Activated T-helper 9 cell treated with anti-CD3 and anti-CD28 coated beads, Interleukin-2, amount 50 U/mL, for 16 hours (primary cell): ENCODE measurements at places on chromosomes 16 and 17.

DNA sequence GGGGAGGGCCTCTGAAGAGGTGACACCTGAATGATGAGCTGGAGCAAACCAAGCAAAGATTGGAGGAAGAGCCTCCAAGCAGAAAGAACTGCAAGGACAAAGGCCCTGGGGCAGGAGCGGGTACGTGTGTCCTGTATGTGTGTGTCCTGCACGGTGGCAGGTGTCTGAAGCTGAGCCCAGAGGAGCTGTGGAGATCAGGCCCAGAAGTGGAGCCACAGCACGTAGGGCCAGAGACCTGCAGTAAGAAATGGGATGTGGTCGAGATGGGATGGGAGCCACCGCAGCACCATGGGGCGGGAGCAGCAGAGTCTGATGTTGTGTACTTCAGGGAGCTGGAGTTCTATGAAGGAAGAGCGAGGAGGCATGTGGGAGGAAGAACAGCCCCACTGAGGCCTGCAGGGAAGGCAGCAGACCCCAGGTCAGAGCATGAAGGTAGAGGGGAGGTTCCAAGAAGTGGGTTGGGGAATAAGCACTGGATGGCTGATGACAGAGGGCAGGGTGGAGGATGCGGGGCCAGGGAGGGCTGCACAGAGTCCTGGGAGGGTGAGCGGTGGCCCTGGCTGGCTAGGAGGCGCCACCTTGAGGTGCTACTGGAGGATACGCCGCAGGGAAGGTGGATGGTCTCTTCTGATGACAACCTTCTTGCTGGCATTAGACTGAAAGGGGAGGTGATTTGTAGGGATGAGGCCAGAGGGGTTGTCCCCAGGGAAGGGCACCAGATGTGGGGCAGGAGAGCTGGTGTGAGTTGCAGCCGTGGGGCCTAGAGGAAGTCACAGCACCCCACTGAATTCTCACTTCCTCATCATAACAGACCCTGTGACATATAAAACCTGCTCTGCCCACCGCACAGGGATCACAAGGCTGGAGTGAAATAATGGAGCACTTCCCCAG, 10.6 kb upstream of the CETP start:
- peak; percentile 36 for DNase-seq

DNA sequence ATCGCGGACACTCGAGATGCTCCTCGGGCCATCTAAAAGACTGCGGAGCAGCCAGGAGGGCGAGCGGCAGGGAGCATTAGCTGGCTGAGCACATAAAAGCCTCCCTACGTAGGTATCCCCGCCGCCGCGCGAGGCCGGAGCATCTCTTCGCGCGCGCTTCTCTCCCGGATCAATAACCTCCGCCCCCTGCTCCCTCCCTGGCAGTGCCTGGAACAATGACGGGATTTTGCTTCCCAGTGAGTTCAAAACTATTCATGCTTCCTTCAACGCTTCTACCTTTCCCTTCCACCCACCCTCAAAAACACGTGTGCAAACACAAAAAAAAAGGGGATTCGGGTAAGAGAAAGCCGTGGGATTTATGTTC, 984 bp downstream of the CENPV start:
- DNase-seq: peak; percentile 16

DNA sequence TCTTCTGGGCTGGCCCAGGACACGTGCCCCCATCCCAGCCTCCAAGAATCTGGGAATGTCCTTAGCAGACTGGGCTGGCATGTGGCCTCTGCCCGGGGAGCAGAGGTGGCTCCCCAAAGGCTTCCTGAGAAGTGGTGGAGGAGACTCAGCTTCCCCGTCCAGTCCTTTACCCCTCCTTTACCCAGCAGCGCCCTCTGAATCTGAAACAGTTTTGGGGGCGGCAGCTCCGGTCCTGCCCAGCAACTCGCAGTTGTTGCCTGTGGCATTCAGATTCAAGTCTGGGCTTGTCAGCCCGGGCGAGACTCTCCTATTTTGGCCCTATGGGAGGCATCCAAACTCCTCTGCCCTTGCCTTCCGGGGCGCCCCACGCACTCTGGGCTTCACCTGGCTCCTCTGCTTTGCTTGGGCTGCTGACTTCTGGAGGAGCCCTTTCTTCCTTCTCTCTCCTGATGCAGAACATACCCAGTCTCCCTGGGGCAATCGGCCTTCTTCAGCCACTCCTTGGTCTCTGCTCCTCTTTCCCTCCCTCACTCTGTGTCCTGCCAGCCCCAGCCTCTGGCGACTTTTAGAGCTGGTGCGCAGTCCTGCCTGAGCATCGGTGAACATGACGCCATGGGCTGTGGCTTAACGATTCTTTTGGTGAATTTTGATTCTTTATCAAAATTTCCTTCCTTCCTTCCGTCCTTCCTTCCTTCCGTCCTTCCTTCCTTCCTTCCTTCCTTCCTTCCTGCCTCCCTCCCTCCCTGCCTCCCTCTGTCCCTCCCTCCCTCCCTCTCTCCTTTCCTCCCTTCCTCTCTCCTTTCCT, 55.2 kb downstream of the CMIP start:
- no peak for DNase-seq

DNA sequence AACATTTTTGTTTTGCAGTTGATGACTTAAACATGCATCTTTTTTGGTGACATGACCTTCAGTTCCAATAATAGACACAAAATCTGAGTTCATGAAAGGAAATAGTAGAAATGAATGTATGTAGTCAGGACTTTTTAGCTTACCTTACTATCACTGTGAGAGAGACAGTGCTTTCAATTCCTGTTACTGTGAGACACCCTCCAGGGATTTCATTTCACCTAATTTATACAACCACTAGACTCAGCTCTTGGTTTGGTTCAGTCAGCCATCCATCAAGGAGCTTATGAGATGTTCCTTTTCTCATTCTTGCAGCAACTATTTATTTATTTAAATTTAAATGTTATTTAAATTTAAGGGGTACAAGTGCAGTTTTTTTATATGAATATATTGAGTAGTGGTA, 77.9 kb downstream of the MAP2K4 start:
- DNase-seq: no peak

GRCh38 chr17:11300738-11301137, 59.7 kb downstream of the SHISA6 start:
- no peak for DNase-seq

- DNase-seq: no peak
Measured at GRCh38 chr17:50977487-50978159, 111.5 kb upstream of the TOB1 start.

DNA sequence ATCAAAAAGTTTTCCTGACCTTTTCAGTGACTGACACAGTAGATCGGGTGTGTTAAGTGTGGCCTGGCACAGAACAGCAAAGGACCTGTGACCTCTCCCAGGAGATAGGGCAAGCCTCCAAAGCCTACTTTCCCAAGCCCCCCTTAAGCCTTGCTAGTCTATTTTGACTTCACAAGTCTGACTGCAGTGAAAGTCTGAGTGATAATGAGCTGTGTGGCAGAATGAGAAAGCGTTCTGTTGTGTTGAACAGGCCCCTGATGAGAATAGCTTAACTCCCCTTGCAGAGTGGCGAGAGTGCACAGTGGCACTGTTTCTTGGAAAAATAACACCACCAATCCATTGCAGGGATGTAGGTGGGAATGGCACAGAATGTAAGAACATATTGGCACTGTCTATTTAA, 32.8 kb downstream of the MMD start:
- DNase-seq: no peak

DNA sequence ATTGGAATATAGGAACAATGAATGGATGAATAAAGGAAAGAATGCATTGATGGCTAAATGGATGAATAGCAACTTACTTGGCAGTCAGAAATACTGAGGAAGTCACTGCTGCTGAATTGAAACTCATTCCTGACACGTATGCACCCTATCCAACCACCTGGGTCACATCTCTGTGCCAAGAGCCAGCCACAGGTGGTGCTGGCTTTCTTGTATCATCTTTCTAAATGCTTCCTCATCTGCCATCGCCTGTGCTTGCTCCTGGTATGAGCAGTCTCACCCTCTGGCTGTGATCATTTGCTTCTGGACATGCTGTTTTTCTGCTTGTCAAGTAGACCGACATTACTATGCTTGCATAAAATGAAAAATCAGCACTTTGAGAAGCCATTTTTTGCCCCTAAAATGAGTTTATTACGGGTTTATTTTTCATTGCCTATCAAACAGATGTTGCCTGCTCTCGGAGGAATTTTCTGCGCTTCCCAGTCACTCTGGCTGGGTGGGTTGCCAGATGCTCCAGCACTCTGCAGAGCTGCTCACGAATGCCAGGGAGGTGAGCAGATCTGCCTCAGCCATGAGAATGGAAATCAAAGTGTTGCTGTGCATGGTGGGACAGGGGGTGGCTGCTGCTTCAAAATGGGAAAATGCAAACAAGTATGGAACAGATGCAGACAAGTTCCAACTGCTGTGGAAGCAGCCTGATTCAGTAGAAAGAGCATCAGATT, 1349.6 kb upstream of the CDH8 start:
- DNase-seq: no peak

- no peak for DNase-seq
Measured at GRCh38 chr17:76718516-76718915, 7.8 kb upstream of the MXRA7 start.

DNA sequence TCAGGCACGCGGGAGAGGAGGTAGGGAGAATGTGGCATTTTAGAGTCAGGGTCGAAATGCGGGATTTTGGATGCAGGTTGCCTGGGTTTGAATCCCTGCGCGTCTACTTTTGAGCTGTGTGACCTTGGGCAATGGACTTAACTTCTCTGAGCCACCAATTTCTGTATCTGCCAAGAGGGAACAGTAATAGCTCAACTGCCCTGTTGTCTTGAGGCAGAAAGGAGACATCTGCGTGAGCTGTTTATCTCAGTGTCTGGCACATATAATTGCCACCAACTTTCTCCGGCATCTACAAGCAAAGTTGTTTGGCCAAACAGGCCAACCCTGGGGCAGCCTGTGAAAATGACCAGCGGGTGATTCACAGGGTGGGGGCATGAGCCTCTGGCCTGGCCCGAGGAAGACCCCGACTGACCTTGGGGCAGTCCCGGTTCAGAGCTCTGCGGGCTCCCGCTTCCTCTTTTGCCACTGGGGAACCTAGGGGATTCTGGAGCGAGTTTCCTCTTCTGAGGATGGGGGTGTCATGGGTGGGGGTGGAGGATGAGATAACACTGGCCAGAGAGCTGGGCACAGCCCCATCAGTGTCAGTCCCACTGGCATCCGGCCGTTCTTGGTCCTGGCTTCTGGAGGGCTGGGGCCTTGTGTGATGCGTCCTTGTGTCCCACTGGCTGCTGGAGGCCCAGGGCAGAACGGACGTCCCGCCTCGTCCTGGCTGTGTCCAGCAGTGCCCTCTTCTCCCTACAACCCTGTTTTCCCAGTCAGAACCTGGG, 1.3 kb downstream of the SNN start:
- no peak for DNase-seq

DNA sequence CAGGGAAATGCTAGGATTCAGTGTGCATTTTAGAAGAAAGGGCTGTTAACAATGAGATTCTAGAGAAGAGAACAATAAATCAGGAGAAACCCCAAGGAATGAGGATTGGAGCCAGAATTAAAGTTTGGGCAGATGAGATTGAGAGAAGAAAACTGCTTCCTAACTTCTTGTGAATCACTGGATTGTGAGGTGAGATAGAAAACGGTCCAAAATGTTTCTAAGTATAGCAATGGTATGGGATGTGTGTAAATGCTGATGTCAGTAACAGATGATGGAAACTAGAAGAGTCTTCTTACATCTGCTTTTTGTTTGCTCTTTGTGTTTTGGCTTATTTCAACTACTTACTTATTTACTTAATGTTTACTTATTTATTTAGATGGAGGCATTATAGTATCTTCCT, 123.0 kb downstream of the KCNJ2 start:
- DNase-seq: no peak

GRCh38 chr17:72974605-72975232, 117.8 kb downstream of the SLC39A11 start:
- no peak for DNase-seq

GRCh38 chr16:21197112-21197511, 14.3 kb downstream of the ZP2 start:
- no peak for DNase-seq

DNA sequence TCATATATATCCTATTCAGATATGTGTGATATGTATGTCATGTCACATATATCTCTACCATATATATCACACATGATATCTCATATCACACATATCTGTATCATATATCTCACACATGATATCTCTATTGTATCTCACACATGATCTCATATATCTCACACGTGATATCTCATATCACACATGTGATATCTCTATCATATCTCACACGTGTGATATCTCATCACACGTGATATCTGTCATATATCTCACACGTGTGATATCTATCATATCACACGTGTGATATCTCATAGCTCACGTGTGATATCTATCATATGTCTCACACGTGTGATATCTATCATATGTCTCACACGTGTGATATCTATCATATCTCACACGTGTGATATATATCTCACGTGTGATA, 240.7 kb downstream of the MAP2K4 start:
- DNase-seq: no peak

DNA sequence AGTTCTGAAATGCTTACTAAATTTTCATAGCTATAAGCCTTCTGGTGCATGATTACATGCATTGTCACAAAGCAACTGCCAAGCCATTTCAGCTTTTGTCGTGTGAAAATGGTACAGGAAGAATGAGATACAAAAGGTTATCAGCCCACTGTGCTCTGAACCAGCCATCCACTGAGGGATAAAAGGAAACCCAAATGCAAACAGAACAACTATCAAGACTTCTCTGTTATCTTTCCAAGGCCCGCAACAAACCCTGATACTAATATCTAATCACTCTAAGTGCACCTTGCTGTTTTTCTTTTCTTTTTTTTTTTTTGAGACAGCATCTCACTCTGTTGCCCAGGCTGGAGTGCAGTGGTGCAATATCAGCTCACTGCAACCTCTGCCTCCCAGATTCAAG, 109.0 kb downstream of the FTO start:
- DNase-seq: no peak

GRCh38 chr16:79929260-79929965, 328.9 kb upstream of the MAF start:
- no peak for DNase-seq

DNA sequence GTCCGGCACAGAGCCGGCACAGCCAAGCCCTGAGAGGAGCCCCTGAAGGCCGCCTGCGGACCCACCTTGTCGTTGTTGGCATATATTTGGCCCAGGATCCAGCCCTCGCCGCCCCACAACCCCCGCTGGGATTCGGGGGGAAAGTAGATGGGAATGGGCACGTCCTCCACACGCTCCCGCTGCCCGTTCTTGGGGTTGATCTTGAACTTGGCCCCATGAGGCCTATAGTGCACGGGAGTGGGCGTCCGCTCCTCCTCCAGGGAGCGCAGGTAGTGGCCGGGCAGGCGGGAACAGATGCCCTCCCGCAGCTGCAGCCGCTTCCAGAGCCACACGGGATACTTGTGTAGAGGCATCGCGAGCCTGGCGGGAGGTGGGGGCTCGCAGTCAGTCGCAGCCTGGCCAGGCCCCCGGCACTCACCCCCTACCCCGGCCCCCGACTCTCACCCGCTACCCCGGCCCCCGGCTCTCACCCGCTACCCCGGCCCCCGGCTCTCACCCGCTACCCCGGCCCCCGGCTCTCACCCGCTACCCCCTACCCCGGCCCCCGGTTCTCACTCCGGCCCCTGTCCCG, 387 bp downstream of the MRPL28 start:
- no peak for DNase-seq

- DNase-seq: no peak
Measured at GRCh38 chr17:9044772-9045463, 23.6 kb downstream of the NTN1 start.

- no peak for DNase-seq
Measured at GRCh38 chr17:33811984-33812577, 443.0 kb upstream of the CCL2 start.

GRCh38 chr17:39671651-39672521, 3.6 kb downstream of the PNMT start:
- DNase-seq: no peak

GRCh38 chr16:83648347-83648746, 159.4 kb upstream of the HSBP1 start:
- DNase-seq: no peak
